ENCODE measurements at places on chromosomes 11 and 22.

GRCh38 chr11:65585396-65586246, 9.8 kb downstream of the EHBP1L1 start:
- peak; percentile 58 for DNase-seq

- no peak for DNase-seq
Observed at GRCh38 chr22:23190526-23190925, 10.2 kb downstream of the BCR start.

DNA sequence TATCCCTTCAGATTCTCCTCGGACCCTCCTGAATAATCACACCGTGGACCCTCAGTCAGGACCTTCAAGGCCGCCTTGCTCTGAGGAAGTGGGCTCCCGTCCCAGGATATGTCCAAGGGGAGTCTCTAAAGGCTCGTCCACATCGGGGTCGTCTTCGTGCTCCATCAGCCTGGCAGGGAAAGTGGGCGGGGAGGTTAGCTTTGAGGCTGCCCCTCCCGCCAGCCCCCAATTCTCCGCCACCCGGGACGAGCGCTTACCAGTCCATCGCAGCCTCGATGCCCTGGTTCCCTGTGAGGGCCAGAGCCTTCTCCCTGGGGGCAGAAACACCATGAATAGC, 472 bp downstream of the UBXN1 start:
- no peak for DNase-seq

- DNase-seq, result no peak
Observed at GRCh38 chr11:125350206-125351032, 145.6 kb downstream of the FEZ1 start.

DNA sequence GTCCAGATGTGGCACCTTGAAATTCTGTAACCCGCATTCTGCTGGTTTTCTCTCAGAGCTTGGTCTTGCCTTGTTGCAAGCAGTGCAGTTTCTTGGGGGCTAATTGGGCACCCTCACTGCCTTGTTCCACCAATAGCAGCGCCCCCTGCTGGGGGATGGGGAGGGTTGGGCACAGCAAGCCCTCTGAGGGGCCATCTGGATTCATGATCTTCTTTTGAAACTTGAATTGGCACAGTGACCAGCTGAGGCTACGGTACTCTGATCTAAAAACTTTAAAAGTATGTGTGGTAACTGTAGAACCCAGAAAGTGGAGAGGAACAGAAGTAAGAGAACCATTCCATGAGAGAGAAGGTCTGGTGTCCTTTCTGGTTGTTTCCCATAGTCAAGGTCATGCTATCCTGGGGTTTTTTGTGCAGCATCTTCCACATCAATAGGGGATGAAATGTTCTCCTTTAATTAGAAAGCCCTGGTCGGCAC, 64.2 kb downstream of the MED15 start:
- no peak for DNase-seq

- no peak for DNase-seq
Observed at GRCh38 chr11:61635787-61636186, 44.4 kb upstream of the DAGLA start.

GRCh38 chr11:61171907-61172306, 10.7 kb upstream of the VPS37C start:
- no peak for DNase-seq
